ENCODE measurements at places on chromosomes 5 and 9.

DNA sequence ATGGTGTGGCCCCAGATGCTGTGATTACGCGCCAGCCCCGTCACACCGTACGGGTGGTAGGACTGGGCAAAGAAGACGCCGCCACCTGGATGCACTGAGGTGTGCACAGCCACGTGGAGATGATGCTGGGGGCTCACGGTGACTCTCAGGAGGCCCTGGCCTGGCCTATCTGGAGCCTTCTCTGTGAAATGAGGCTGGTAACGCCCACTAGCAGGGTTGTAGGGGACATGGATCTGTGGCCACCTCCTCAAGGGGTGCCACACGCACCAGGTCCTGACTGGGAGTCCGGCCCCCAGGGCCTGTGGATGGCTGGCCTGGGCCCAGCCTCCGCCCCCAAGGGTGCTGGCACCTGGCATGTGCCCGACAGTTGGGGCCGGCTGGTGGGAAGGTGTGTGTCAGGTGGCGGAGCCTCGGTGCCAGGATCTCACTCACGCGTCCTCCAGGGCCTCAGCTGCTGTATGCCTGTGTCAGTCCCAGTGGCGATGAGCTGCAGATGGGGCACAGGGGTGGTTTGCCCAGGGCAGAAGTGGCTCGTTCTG, 32.4 kb downstream of the NEK6 start:
- peak; percentile 53 for DNase-seq

- peak; percentile 63 for DNase-seq
Observed at GRCh38 chr9:133534346-133535291, at the start of gene ADAMTSL2. TSS of gene ADAMTSL2 (plus strand) at chr9:133534704. CDS start at chr9:133536713, 2,009 bp downstream.

GRCh38 chr5:157212307-157212706, 31.7 kb downstream of the ITK start:
- peak; percentile 29 for DNase-seq

GRCh38 chr9:34400686-34401602, 24.2 kb upstream of the MYORG start:
- peak; percentile 10 for DNase-seq

DNA sequence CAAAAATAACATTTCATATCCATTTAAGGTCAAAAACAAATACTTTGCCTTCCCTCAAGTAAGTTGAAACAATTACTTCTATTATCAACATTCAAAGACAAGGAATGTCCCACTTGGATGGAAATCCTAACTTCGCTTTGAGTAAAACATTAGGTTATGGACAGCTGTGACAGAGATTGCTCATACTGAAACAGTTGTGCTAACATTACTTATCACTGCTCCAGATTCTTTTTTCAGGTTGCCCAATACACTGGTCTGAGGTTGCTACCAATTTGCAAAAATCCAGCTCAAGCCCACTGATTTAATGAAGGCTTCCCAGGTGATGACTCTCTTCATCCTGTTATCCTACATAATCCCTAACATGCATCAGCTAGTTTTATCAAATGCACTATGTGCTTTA, 98.3 kb downstream of the UBAP2 start:
- DNase-seq = no peak

DNA sequence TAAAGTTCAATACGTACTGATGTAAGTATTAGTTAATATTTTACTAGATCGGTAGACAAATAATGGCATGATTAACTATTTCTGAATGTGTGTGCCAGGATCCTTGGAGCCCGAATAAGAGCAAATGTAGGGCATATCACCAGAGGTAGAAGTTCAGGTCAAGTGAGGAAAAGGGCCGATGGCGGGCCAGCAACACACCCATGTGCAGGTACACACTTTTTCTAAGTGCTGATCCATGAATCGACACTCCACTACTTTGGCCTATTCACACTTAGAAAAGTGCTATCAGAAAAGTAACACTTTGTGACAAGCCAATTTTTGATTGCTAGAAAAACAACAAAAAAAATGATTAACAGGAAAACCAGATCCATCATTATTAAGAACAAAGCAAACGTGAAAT, 150.3 kb downstream of the AUH start:
- DNase-seq = no peak

DNA sequence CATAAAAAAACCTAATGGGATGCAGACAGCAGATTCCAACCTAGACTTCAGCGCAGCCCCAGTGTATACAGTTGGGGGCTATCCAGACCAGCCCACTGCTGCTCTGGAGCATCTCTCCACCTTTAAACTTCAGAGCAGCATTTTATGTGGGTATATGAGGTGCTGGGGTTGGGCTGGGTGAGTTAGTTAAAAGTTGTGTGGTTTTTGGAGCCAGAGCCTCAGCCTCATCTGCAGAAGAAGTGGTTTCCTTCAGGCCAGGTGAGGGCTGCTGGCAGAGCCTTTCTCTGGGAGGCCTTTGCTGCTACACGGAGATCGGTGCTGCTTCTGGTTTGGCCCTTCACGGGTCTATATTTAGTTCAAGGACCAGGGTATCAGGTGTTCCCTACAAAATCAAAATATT, 228.3 kb downstream of the PDZD2 start:
- no peak for DNase-seq

DNA sequence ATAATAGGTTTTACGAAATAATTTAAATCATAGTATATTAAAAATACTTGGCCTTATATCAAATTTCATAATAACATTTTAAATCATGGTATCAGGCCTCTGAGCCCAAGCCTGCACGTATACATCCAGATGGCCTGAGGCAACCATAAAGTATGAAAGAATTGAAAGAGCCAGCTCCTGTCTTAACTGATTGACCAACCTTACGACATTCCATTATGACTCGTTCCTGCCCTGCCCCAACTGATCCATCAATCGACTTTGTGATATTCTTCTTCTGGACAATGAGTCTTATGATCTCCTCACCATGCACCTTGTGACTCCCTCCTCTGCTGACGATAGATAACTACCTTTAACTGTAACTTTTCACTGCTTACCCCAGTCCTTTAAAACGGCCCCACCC, 545.0 kb downstream of the MTRR start:
- no peak for DNase-seq

GRCh38 chr9:73081979-73082657, 69.5 kb upstream of the ANXA1 start:
- peak; percentile 84 for DNase-seq

GRCh38 chr9:27671636-27672035, 98.4 kb upstream of the C9orf72 start:
- DNase-seq = no peak

DNA sequence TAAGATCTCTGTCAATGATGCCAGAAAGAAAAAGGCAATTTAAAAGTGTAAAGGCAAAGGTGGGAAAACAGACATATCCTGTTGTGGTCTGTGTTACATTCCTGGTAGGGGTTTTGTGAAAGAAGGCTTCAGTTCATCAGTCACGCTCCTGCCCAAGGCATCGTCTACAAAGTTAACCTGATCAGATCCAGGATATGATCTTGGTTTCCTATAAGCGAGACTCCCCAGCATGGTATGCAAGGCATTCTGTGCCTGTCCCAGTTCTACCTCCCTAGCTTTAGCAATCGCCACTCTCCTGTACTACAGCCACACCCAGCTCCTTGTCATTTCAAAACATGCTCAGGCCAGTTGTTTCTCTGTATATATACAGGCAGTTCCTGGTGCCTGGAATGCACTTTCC, 58.0 kb upstream of the PTPN3 start:
- DNase-seq = no peak

DNA sequence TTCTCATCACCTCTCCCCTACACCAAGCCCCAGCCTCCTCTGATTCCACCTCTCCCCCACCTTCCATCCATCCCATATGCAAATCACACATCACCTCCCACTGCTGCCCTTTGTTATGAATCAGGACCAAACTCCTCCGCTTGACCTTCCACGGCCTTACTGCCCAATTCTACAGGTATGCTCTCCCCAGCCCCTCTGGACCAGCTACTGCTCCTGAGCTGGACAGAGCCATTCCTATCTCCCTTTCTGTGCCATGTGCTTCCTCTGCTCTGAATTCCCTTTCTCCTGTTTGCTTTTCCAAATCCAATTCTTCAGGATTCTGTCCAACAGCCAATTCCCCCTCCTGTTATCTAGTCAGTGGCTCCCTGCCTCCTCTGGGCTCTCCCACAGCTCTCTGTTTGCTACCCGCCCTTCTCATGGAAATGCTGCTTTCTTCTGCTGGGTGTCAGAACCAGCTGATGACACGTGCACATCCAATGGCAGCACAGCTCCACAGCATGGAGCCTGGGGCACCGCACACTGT, 8.3 kb downstream of the FABP6 start:
- DNase-seq = no peak

- no peak for DNase-seq
Observed at GRCh38 chr5:143428738-143429420, 25.4 kb upstream of the NR3C1 start.

DNA sequence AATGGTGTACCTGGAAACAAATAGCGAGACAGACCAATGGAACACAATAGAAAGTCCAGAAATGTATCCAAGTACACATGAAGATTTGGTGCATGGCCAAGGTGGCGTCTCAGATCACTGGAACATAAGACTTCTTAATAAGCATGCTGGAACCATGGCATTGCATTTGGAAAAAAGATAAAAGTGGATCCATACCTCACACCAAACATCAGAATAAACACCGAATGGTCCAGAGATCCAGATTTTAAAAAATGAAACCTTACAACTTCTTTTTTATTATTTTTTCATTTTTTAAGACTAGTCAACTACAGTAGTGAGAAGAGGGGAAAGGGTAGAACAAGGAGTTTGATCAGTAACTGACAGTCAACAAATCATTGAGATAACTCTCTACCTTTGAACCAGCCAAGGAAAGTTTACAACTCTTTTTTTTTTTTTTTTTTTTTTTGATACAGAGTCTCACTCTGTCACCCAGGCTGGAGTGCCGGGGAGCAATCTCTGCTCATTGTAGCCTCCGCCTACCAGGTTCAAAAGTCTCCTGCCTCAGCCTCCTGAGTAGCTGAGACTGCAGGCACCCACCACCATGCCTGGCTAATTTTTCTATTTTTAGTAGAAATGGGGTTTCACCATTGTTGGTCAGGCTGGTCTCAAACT, 8.8 kb upstream of the DUSP1 start:
- DNase-seq = no peak
